Smooth muscle cell of the coronary artery (primary cell): ENCODE measurements at places on chromosomes 7 and 10. TPM values are rescaled to one million over a fixed set of nuclear protein-coding genes. Genes with fewer than 3 reads are reported as not detected.

Gene CPVL
- total RNA-seq: 0.08 and 1.9 TPM in 2 replicates

Gene COL17A1
- 0.23 and 0.45 TPM in 2 replicates for total RNA-seq

Gene GTF2IRD1
- total RNA-seq: 2.2 and 6.8 TPM in 2 replicates

Gene CRCP
- total RNA-seq: 28.0 and 37.6 TPM in 2 replicates

Gene TNPO3
- total RNA-seq: 46.0 and 74.9 TPM in 2 replicates

Gene THSD7A
- total RNA-seq: 0.12 and 0.38 TPM in 2 replicates

Gene EN2
- total RNA-seq: under 0.01 TPM in 1 of 2 replicates, not detected in the other

Gene CALML3
- total RNA-seq: not detected in 2 replicates

Gene ORAI2
- total RNA-seq: 31.8 and 62.2 TPM in 2 replicates

Gene IGFBP1
- not detected in 2 replicates for total RNA-seq

Gene RBM20
- under 0.01 and 0.45 TPM in 2 replicates for total RNA-seq

Gene BTBD16
- total RNA-seq: under 0.01 TPM in 1 of 2 replicates, not detected in the other

Gene MRLN
- total RNA-seq: not detected in 2 replicates

Gene CNNM2
- total RNA-seq: 14.6 and 15.3 TPM in 2 replicates

Gene SPDYE11
- total RNA-seq: not detected in 2 replicates

Gene SLC13A4
- 0.08 and 0.12 TPM in 2 replicates for total RNA-seq

Gene PPP1R17
- total RNA-seq: not detected in 2 replicates

Gene ACTL6B
- total RNA-seq: not detected in 2 replicates

Gene VIPR2
- total RNA-seq: 0.23 TPM in 1 of 2 replicates, not detected in the other

Gene DRGX
- total RNA-seq: not detected in 2 replicates

Gene PRXL2A
- 1.3 and 1.4 TPM in 2 replicates for total RNA-seq

Gene KIAA1549
- 0.35 and 0.60 TPM in 2 replicates for total RNA-seq

Gene EPDR1
- total RNA-seq: 28.0 and 76.3 TPM in 2 replicates

Gene MUC3A
- total RNA-seq: not detected in 2 replicates
